ENCODE measurements at places on chromosomes 13 and 19.

DNA sequence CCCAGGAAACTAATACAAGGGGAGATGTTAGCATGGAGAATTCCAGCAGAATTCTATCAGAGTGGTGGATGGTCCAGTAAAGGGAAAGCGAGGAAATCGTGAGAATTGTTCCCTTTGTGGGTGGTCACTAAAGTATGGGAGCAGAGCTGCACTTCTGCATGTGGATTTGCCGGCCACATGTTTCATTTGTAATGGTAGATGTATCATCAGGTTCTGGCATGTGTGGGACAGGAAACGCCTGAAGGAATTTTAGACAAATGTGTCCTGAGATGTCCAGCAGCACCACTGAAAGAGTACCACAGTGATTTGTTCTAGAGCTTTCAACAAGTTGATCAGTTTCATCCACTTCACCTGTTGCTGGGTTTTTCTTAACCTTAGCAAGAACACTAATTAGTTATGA, 308.4 kb downstream of the SHISA2 start:
- no peak for DNase-seq
- peaks cover 6% of the 10 kb centered on the region for H3K27me3 ChIP-seq
- H3K27ac ChIP-seq: no peak overlapping the region
- H3K36me3 ChIP-seq: no peaks in the 10 kb centered on the region

GRCh38 chr13:80132741-80133601, 208.0 kb downstream of the SPRY2 start:
- no peak overlapping the region for H3K27ac ChIP-seq
- peaks cover 2% of the 10 kb centered on the region for H3K27me3 ChIP-seq
- DNase-seq: no peak
- no peak overlapping the region for H3K4me3 ChIP-seq

GRCh38 chr13:20353973-20354372, 121.9 kb upstream of the GJB6 start:
- H3K27me3 ChIP-seq: no peaks in the 10 kb centered on the region
- no peak overlapping the region for H3K27ac ChIP-seq
- H3K4me1 ChIP-seq: peaks cover 7% of the 10 kb centered on the region
- DNase-seq: no peak

GRCh38 chr19:17073869-17074633, 1.2 kb downstream of the HAUS8 start:
- peak overlapping the region; percentile 99 for H3K4me3 ChIP-seq
- no peaks in the 10 kb centered on the region for H3K27me3 ChIP-seq
- peaks cover 48% of the 10 kb centered on the region for H3K4me1 ChIP-seq
- peaks cover 42% of the 10 kb centered on the region for H3K36me3 ChIP-seq

DNA sequence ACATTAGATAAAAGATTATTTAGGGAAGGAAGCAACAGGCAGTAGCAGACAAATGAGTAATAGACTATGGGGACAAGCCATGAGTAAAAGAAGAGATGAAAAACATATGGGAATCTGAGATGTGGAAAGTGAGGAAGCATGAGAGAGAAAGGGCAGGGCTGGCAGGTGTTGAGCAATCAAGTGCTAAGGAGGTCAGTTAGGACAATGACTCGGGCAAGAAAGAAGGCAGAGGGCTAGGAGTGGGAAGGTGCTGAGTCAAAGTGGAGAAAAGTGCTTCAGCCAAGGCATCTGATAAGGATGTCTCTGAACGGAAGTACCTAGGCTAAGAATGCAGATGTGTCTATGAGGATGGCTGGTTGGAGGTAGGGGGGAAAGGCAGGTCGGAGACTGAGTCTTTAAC, 291.9 kb upstream of the HTR2A start:
- no peak overlapping the region for H3K27ac ChIP-seq

DNA sequence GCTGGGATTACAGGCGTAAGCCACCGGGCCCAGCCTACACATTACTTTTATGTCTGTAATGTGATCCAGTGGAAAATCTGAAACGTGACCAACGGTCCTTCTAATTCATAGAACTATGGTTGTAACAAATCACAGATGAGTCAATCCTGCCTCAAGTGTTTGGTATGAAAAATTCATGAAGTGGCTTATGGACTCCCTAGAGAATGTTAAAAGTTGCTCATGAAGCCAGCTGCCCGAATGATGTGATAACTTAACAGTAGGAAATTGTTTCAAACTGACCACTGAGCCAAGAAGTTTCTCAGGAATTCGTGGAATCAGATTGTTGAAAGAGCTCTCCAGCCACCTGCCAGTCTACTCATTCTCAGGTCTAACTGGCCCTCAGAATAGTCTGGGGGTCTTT, 59.4 kb upstream of the FARP1 start:
- H3K27me3 ChIP-seq: peaks cover 2% of the 10 kb centered on the region
- H3K4me1 ChIP-seq: no peaks in the 10 kb centered on the region
- H3K27ac ChIP-seq: no peak overlapping the region

DNA sequence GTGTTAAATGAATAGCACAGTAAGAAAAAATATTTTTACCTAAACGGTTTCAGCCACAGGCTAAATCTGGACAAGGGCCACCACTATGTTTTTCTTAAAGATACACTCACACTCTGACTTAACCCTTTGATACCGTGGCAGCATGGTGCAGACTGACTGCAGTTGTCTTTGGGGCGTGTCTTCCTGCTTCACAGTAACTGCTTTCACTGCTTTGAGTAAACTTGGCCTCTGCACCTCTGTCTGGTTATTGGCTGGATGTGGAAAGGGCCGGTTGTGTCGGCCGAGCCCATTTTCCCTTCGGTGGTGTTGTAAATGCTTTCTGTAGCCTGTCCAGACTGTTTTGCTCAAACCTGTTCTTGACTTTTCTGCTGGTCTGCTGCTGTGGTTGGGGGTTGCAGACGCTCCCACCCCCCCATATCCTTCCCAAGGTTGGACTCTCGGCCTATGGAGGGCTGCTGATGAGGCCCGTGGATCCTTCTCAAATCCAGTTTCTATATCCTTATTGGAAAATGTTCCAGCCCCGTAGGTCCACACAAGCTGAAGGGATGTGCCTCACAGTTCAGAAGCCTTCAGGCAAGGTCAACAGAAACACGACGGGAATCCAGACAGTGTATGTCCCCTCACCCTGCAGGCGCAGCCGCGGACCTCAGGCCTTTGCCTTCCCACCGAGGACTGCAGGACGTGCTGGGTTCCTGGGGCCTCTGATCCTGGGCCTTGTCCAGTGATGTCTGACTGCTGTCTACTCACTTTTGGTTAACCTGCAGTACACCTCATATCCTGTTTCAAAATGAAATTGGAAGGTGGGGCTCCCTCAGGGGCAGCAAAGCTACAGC, 90.2 kb upstream of the RNF113B start:
- no peak for DNase-seq
- H3K36me3 ChIP-seq: no peaks in the 10 kb centered on the region
- no peaks in the 10 kb centered on the region for H3K4me1 ChIP-seq
- H3K4me3 ChIP-seq: no peak overlapping the region
- no peak overlapping the region for H3K27ac ChIP-seq
- no peaks in the 10 kb centered on the region for H3K27me3 ChIP-seq

DNA sequence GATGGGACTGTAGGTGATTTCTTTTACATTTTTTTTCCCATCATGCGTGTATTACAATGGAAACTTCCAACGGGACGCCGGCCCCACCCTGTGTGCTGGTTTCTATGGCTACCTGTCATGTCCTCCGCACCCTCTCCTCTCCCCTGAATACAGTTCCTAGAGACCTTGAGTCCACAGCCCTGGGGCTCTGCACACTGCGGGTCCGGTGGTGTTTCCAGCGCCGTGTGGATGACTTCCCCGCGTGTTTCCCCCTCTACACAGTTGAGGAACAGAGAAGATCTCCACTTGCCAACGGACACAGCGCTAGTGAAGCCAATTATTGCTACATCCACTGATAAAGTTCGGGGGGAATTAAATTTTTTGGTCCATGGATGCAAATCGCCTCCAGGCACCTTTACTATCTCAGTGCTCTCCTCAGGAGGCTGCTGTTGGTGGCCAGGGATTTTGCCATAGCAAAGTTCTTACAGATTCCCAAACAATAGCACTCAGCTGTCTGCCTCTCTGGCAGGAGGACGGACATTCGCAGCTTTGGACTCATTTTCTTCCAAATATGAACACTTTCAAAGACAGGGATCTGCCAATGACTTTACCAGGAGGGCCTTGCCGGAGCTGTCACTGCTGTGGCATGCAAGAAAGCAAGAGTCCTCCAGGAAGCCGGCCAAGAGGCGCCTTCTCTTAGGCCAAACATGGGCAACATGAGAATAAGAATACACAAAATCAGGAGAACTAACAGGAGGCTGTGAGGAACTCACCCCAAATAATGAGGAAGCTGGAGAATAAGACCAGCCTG, 39.3 kb upstream of the GAS6 start:
- H3K27ac ChIP-seq: no peak overlapping the region
- no peak overlapping the region for H3K4me3 ChIP-seq
- H3K27me3 ChIP-seq: peaks cover 8% of the 10 kb centered on the region

DNA sequence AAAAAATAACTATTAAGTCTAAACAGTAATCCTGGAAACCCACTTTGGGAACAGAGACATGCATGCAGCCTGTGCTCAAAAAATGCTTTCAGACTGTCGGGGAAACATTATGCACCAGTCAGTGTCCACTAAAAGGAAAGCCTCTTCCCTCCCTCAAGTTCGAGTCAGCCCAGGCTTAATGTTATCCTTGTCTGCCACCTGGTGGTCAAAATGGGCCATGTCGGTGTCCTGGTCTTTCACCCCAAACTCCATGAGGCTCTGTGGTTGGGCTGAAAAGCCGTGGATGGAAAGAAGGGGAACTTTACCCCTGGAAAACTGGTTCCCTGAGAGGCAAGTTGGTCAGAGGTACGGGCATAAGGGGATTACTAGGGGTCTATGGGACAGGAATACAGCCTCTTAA, 88.4 kb upstream of the ZNF492 start:
- H3K36me3 ChIP-seq: peaks cover 4% of the 10 kb centered on the region
- H3K4me3 ChIP-seq: no peak overlapping the region
- peak; percentile 65 for DNase-seq
- H3K27me3 ChIP-seq: no peaks in the 10 kb centered on the region
- no peaks in the 10 kb centered on the region for H3K4me1 ChIP-seq

- H3K4me1 ChIP-seq: no peaks in the 10 kb centered on the region
- no peak for DNase-seq
- no peaks in the 10 kb centered on the region for H3K27me3 ChIP-seq
- H3K4me3 ChIP-seq: no peak overlapping the region
- no peak overlapping the region for H3K27ac ChIP-seq
Observed at GRCh38 chr13:113427562-113428468, 25.5 kb downstream of the ADPRHL1 start.

- peak; percentile 56 for DNase-seq
- no peaks in the 10 kb centered on the region for H3K4me1 ChIP-seq
- H3K27me3 ChIP-seq: peaks cover 12% of the 10 kb centered on the region
- H3K4me3 ChIP-seq: no peak overlapping the region
- no peaks in the 10 kb centered on the region for H3K36me3 ChIP-seq
Observed at GRCh38 chr19:32287811-32288227, 57.6 kb upstream of the ZNF507 start.

GRCh38 chr13:30618186-30618929, 638 bp downstream of the USPL1 start:
- H3K36me3 ChIP-seq: peaks cover 17% of the 10 kb centered on the region
- DNase-seq: no peak
- H3K27ac ChIP-seq: no peak overlapping the region
- peaks cover 35% of the 10 kb centered on the region for H3K4me1 ChIP-seq
- no peak overlapping the region for H3K4me3 ChIP-seq

GRCh38 chr19:4375164-4376027, 25.0 kb downstream of the SH3GL1 start:
- peaks cover 65% of the 10 kb centered on the region for H3K4me1 ChIP-seq
- no peaks in the 10 kb centered on the region for H3K27me3 ChIP-seq
- no peak for DNase-seq
- no peak overlapping the region for H3K4me3 ChIP-seq

DNA sequence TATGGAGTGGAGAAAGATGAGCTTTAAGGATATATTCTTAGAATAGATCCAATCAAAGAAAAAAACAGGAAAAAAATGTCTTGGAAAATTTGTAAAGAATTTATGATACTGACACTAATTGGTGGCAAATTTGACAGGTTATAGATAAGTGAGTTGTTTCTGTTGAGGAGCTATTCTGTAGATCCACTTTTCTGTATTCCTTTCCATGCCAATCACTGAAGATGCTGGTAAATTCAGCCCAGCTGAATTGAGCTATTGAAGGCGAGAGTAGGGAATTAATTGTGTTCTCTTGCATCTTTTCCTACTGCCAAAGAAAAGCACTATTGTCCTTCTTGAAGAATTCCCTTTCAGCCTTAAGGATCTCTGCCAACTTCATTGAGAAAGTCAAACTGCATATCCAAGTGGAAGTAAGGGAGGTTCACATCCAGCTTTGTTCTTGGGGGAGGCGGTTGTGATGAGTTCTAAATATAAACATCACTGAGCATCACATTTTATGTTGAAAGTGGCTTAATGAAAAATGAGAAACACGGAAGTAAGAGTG, 113.1 kb downstream of the PCDH9 start:
- no peak for DNase-seq
- H3K36me3 ChIP-seq: no peaks in the 10 kb centered on the region
- H3K4me3 ChIP-seq: no peak overlapping the region
- no peaks in the 10 kb centered on the region for H3K27me3 ChIP-seq

GRCh38 chr19:28466107-28467045, 746.6 kb downstream of the UQCRFS1 start:
- no peaks in the 10 kb centered on the region for H3K36me3 ChIP-seq
- DNase-seq: peak; percentile 84
- no peak overlapping the region for H3K4me3 ChIP-seq

GRCh38 chr13:29607465-29607864, 12.0 kb upstream of the SLC7A1 start:
- H3K27ac ChIP-seq: no peak overlapping the region
- H3K4me1 ChIP-seq: no peaks in the 10 kb centered on the region
- H3K36me3 ChIP-seq: no peaks in the 10 kb centered on the region
- DNase-seq: no peak
- no peak overlapping the region for H3K4me3 ChIP-seq
- peaks cover 11% of the 10 kb centered on the region for H3K27me3 ChIP-seq

DNA sequence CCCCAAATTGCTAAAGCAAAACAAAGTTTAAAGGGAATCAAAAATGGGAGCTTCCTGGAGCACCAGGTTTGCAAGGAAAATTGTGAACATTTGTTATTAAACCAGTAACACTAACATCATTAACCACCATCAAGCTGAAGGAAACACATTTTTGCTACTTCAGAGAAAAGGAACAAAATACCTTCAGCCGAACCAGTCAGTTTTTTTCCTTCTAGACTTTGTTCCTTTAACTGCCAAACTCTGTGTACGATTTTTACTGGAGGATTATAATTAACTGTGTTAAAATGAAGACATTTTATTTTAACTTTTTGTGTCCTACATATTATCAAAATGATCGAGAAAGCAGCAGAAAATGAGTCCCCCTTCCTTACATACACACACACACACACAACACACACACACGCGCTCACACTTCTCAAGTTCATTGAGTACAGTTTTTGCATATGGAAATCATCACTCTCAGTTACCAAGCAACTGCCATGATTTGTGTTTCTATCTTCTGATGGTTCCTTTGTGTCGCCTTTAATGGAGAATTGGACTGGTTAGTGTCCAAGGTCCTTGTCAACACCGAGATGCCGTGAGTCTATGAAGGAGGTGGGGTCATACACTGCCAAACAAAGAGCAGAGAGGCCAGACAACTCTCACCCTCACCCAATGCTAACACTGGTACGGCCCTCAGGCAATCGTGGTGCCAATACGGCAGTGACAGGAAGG, 9.8 kb upstream of the SERP2 start:
- H3K27ac ChIP-seq: no peak overlapping the region
- no peak for DNase-seq
- H3K4me1 ChIP-seq: no peaks in the 10 kb centered on the region
- peaks cover 7% of the 10 kb centered on the region for H3K27me3 ChIP-seq
- no peak overlapping the region for H3K4me3 ChIP-seq
- no peaks in the 10 kb centered on the region for H3K36me3 ChIP-seq

Measured in activated CD4-positive, alpha-beta T cell treated with anti-CD3 and anti-CD28 coated beads for 36 hours (primary cell).